Metanephros (tissue), 2 donors: ENCODE measurements at places on chromosomes 12 and 14. TPM values are rescaled to one million over a fixed set of nuclear protein-coding genes. Genes with fewer than 3 reads are reported as not detected.

LLPH gene
- total RNA-seq, result 3.1 TPM

VPS37B gene
- total RNA-seq, result 23.8 TPM

PARPBP gene
- total RNA-seq, result 11.2 TPM

NTF3 gene
- 5.7 TPM for total RNA-seq

TAS2R31 gene
- total RNA-seq, result 18.9 TPM

BCL7A gene
- total RNA-seq, result 32.7 TPM

C14orf39 gene
- total RNA-seq, result 0.18 TPM
